ENCODE measurements at places on chromosomes 16 and 17.

DNA sequence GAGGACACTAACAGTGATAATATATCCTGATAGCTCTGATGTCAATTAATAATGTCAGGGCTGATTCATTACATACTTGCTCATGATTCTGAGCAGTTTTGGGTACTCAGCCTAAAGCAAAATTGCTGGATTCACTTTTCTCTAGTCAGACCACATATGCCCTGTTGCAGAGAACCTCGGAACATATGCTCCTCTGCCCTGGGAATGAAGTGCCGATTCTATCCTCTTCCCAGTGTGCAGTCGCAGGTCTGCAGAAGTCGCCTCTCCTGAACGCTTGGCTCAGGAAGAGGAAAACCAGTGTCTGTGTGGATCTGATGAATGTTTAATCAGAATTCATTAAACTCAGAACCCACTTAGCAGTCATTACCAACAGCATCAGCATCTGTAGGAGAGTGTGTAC lies 34.5 kb downstream of the ABCC12 start:
- DNase-seq, result no peak

- no peak for DNase-seq
Observed at GRCh38 chr17:6589266-6589946, 33.1 kb upstream of the PITPNM3 start.

DNA sequence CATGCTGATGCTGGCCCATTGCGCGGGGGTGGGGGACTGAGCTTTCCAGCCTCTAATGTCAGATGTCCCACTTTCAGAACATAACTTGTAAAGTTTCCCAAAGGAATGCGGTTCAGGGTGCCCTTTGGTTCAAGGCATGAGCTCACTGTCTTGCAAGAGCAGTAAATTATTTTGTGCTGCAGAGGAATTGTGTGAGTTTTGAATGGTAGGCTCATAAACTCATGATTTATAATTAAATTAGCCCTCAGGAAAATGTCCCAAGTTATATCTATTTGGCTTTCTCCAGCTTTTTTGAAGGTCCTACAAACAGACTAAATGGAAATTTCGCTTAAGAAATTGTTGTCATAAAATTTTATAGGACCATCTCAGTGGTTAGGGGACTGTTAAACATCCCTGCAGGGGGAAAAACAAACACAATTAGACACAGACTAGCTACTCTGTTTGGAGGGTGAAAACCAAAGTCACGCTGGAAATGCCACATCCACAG lies 321.8 kb downstream of the HS3ST3B1 start:
- DNase-seq, result no peak

GRCh38 chr16:30010844-30011713 lies at the start of gene DOC2A:
DOC2A (minus strand) TSS chr16:30011027; CDS start chr16:30010222, 805 bp downstream.
- no peak for DNase-seq

- DNase-seq, result no peak
Observed at GRCh38 chr16:20784204-20784603, 20.4 kb downstream of the ACSM3 start.

DNA sequence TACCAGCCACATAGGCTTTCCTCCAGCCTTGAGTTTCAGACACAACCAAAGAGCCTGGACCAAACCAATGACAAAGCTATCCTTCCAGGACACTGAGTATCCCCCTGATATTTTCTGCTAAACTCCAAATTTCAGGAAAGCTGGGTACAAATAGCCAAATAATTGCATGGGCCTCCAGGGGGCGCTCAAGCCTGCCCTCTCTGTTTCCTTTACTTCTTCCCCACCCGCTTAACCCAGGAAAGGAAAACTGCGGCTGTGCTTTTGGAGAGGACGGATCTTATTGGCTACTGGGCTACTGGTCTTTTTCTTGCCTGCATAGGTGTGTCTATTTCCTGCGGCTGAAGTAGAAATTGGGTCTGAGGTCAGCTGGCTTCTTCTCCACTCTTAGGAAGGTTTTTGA lies 30.1 kb downstream of the GNGT2 start:
- DNase-seq, result no peak

DNA sequence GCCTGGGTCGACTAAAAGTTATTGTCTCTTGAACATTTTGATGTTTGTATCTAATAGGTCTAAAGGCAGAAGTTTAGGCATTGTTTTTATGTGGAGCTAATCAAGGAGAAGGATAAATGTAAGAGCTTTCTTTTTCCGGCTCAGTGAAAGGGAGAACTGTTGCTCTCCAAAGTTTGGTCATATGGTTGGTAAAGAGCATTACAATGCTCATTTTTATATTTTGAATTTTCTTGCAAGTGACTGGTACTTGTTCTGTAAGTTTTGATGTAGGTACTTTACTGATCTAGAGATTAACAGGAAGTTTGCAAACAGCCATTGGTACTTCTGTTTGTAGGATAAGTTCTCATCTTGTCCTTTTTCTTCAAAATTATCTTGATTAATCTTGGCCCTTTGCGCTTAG lies 30.9 kb upstream of the BCAS3 start:
- no peak for DNase-seq

- DNase-seq, result no peak
Observed at GRCh38 chr16:30528799-30529457, 2.6 kb upstream of the ZNF768 start.

DNA sequence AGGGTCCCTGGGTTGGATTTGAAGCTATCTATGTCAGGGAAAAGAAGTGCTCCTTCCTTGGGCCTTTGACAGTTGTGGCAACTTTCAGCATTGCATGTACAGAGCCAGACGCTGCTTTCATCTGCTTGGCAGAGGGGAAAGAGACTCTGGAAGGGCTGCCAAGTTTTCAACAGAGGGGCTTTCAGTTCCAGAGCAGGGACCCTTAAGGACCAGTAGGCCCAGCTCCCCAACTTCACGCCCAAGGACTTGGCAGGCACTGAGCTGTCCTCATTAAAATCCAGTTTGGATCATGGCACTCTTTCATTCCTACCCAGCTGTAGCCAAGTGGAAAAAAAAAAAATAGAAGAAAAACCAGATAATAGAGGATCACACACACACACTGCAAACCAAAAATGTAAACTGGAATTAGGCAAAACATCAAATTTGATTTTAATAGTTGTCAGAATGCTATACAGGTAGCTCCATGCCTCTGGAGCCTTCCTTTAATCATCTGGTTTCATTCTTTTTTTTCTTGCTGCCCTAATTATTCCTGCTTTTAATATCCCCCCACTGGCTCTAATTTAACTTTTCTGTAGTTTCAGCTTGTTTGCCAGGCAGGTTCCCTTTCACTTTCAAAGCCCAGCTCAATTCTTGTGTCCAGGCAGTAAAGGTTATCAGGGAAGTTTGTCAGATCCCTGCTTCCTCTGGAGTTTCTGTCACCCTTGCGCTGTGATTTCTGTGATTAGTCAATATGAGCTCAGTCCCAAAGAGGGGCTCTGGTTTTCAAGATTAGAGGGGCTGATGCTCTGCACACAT lies 702.6 kb upstream of the CDH8 start:
- no peak for DNase-seq

DNA sequence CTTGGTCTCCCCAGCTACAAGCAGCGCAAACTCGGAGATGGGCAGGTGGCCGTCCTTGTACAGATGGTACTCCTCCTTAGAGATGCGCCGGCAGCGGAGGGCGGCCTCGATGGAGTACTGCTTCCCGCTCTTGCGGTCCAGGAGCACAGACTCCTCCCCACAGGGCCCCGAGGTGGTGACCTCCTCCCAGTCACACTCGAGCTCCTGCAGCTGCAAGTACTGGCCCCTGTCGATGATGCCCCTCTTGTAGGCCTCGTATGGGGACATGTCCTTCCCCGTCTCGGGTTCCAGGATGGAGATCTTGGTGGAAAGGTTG lies 7.2 kb downstream of the CDK3 start:
- no peak for DNase-seq

GRCh38 chr17:82298538-82299421 lies 18.6 kb downstream of the CD7 start:
- no peak for DNase-seq

DNA sequence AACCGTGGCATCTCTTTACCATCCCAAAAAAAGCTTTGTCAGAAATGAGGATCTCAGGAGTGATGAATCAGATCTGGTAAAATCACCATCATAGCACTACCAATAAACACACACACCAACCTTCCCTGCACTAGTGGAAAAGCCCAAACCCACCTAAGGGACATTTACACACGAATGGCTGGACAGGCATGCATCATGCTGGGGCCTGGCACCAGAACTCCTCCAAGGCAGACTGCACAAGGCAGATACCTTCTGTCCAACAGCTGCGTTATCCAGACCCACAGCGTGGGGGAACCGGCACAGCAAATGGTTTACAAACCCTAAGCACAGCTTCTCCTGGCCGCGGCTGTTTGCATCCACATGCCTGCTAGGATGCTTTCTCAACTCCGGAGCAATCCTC lies 2.8 kb downstream of the ASIC2 start:
- DNase-seq, result no peak

DNA sequence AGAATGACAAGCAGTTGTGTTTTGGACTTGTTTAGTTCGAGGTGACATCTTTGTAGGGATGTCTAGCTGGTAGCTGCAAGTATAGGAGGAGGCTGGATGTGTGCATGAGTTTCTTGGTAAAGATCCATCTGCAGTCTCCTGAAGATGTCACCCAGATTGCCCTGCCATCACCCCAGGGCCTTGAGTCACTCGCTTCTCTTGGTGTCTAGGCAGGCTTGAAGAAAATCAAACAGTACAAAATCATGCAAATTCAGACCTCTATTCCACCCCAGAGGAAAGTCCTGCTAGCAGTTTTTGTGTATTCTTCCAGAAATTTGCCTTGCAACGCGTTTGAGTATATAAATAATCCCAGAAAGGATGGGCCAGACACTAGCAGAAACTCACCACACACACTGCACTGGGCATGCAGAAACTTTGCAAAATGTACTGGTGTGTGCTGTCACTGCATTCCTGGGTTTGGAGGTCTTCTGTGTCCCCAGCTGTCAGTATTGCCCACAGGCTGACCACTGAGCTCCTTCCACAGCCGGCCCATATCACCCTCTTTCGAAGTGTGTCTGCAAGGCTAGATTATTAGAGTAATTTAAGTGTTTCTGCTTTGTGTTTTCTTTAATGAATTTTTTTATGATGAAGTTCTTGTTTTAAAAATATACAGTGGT lies 51.5 kb downstream of the TENT4B start:
- no peak for DNase-seq

DNA sequence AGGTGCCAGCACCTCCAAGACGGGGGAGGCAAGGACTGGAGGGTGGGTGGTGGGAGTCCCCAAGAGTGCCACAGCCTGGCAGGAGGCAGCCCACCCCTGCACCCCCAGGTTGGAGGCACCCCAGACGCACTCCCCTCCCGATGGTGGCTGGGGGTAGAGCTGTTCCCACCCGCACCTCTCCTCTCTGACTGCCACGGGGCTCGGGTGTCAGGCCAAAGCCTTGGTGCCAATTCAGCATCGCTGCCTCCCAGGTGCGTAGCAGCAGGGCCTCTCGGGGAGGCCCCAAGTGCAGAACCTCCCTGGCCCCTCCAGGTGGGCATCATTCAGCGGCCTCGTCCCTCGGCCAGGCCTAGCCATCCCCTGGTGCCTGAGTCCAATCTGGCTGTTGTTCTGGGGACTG lies 81.1 kb downstream of the ENGASE start:
- no peak for DNase-seq

Measured in cortex of kidney (tissue), 1 donor.